ENCODE measurements at places on chromosomes 6 and 20.

DNA sequence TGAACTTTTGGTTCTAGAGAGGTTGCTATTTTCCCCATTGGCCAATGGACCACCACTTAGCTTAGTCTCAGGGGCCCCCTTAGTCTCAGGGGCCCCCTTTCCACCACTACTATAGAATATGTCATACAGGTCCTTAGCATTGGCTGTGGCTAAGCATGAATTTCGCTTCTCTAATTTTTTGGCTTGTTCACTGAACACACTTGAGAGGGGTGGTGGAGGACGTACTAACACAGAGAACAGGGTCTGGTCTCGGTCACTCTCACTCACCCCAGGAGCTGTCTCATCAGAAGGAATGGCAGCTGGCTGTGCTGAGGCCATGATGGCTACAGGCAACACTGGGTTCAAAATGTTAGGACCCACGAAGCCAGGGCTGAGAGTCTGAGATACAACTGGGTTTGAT is 30.3 kb downstream of the ZNF318 start:
- DNase-seq: no peak

- peak; percentile 77 for DNase-seq
These were observed 724 bp downstream of the CDKN1A start for GRCh38 chr6:36679043-36679833.

DNA sequence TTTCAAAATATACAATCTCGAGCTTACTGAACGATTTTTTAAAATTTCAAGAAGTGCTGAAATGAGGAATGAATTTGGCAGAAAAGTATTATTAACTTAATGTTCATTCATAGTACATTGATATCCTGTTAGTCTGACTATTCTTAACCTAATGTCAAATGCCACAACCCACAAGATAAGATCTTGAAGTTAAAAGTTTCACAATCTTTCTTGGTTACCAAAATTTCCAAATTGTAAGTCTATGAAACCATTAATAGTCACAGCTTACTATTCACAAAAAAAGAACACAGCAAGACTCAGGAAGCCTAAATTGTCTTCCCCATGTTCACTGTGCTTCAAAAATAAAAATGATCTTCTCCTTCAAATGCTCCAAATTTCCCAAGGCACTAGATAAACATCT is 71.3 kb downstream of the HACE1 start:
- DNase-seq: no peak

DNA sequence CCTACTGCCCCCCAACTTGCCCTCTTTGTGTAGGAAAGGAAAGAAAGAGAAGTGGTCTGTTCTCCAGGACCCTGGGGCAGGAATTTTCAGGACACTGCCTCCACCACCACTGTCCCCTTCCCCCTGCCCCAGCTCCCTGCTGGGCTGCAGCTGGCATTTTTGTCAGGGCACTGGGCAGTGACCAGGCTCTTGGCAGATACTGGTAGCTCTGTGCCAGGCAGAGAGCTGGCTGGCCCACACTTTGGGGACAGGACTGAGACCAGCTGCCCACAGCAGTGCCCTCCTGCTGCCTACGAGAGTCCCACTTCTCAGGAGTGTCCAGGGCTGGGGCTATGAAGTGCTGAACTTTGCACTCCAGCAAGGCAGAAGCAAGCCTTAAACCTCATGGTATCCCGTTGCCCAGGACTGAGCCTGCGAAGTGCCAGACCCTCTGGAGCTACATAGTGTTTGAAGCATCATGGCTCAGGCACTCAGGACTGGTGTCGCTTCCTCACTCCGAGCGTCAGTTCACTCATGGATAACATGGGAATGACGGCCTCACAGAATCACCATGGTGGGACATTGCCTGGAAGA is 19.3 kb downstream of the SLC13A3 start:
- no peak for DNase-seq

DNA sequence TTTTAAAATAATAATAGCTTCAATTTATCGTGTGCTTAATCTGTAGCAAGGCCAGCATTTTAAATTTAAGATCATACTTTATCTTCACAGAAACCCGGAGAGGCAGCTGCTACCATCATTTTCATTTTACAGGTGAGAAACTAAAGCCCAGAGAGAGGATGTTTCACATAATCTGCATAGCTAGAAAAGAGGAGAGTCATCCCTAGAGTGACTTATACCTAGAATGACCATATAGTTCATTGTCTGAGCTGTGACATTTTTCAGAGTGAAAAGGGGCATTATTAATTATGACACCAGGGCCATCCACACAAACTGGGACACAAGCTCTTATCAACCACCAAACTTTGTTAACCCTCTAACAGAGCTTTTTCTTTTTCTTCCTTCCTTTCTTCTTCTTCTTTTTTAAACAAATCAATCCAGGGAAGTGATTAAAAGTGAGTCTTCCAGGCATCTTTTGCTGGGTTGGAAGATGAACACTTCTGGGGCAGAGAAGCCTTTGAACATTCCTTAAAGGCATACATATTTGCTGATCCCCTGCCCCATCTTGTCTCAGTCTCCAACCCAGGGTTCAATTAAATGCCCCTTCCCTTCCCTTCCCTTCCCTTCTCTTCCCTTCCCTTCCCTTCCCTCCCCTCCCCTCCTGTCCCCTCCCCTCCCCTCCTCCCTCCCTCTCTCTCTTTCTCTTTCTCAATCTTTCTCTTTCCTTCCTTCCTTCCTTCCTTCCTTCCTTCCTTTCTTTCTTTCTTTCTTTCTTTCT is 272.5 kb upstream of the JAG1 start:
- DNase-seq: no peak

DNA sequence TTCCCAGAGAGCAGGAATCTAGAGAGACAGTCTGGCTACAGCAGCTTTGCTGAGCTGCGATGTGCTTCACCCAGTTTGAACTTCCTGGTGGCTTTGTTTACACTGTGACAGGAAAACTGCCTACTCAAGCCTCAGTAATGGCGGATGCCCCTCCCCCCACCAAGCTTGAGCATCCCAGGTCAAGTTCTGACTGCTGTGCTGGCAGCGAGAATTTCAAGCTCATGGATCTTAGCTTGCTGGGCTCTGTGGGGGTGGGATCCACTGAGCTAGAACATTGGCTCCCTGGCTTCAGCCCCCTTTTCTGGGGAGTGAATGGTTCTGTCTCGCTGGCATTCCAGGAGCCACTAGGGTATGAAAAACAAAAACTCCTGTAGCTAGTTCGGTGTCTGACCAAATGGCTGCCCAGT is 91.0 kb upstream of the ESR1 start:
- DNase-seq: peak; percentile 30

DNA sequence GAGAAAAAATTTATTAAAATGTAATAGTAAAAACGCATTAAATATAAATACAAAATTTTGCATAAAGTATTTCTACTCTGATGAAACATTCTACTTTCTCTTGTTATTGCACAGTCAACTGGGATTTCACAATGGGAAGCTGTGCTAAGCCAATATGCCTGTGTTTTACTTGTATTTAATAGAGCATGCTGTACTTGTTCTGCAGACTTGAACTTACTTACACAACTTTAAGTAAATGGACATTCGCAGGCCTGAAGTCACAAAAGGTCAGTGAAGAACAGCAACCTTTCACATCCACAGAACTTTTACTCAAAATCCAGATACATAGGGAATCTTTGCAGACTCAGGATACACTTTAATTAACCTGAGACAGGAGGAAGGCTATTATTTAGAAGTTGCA is 409.5 kb downstream of the BTBD3 start:
- DNase-seq: no peak

Data from kidney capillary endothelial cell (primary cell).